SJSA1 (cell line): ENCODE measurements at places on chromosomes 1 and 21. TPM values are rescaled to one million over a fixed set of nuclear protein-coding genes. Genes with fewer than 3 reads are reported as not detected.

Gene PADI2
- not detected in 2 replicates for total RNA-seq

Gene NBPF4
- not detected in 2 replicates for total RNA-seq

Gene KRTAP19-1
- total RNA-seq: not detected in 2 replicates

Gene RCSD1
- 1.3 and 2.3 TPM in 2 replicates for total RNA-seq

Gene AIM2
- total RNA-seq: not detected in 2 replicates

Gene ATP1A4
- total RNA-seq: not detected in 2 replicates

Gene HFM1
- not detected in 2 replicates for total RNA-seq

Gene EVA1C
- 13.4 and 19.6 TPM in 2 replicates for total RNA-seq

Gene NFASC
- total RNA-seq: 0.03 TPM in 1 of 2 replicates, not detected in the other

Gene UQCRHL
- total RNA-seq: 2.1 and 4.6 TPM in 2 replicates

Gene DTL
- 36.7 and 59.4 TPM in 2 replicates for total RNA-seq

Gene LHX8
- total RNA-seq: 20.5 and 32.2 TPM in 2 replicates

Gene GJA8
- not detected in 2 replicates for total RNA-seq

Gene PTGER3
- total RNA-seq: 13.2 and 14.9 TPM in 2 replicates

Gene CACHD1
- 0.34 TPM in 2 replicates for total RNA-seq

Gene HENMT1
- 0.58 TPM in 1 of 2 replicates, not detected in the other for total RNA-seq

Gene FAM177B
- not detected in 2 replicates for total RNA-seq

Gene TMEM54
- 61.2 and 68.6 TPM in 2 replicates for total RNA-seq

Gene OR2T29
- total RNA-seq: not detected in 2 replicates

Gene MPL
- not detected in 2 replicates for total RNA-seq

Gene KIF17
- 1.9 and 4.0 TPM in 2 replicates for total RNA-seq
